ENCODE measurements at places on chromosomes 1 and 21.
A peak's percentile ranks its signal among the peaks of the same experiment; 100 is the strongest.

DNA sequence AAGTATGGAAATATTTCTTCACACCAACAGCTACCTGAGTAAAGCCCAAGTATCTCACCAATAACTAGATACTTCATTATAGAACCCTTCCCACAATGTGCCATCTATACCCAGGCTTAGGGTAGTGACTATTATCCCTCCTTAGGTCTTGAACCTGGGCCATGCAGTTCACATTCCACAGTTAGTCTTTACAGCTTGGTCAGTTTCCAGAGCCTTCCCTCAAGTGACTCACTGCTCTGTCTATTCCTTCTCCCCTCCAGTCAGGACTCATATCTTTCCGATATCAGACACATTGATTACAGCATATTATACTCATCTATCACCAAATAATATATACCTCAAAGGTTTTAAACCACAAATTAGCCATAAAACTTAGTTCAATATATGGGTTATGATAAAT is 23.6 kb downstream of the VAMP4 start:
- no peak for DNase-seq

DNA sequence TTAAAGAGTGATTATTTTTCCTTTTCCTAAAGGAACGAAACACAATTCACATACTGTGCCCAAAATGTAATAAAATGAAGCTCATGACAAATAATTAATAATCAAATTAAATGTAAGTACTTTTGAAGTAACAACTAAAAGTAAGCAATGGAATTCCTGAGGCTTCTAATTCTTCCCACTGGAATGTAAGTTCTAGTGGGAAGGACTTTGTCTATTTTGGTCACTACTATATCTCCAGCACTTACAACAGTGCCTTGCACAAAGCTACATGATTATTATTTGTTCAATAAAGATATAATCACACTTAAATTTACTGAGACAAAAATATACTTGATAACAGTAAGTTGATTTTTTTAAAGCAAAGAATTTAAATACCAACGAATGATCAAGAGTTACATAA is 128.8 kb downstream of the COQ8A start:
- no peak for DNase-seq

- peak; percentile 47 for DNase-seq
These were observed 1.0 kb downstream of the GALNT2 start for GRCh38 chr1:230067871-230068620.

DNA sequence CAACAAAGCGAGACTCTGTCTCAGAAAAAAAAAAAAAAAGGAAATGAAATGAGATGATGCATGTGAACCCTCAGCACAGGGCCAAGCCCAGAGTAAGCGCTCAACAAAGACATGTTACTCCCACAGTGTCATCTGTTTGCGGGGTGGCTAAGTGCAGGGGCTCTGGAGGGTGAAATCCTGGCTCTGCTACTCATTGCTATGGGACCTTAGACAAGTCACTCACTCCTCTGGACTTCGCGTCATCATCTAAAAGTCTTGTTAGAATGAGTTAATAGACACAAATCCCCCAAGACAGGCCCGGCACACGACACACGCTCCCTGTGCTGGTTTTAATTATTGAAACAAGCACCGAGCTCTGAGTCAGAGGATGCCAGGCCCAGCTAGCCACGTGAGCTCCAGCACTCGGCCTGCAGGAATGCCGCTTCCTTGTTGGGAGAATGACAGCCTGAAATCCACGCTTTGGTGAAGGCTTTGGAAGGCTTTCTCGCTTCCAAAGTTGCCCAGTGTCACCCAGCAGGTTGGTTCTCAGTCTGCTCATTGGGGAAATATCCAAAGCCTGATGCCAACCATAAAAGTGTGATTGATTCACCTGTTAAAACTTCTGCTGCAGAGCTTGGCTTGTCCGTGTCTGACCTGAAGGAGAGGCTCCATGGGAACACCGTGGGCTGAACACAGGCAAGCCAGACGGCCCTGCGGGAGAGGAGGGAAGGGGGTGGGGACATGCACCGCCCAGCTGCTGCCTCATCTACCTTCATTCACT is 36.7 kb upstream of the TARDBP start:
- DNase-seq, result peak; percentile 31

- DNase-seq, result no peak
These were observed 366.9 kb downstream of the TGFB2 start for GRCh38 chr1:218711884-218712674.

- no peak for DNase-seq
These were observed 54.2 kb upstream of the B3GALT2 start for GRCh38 chr1:193240609-193241008.

DNA sequence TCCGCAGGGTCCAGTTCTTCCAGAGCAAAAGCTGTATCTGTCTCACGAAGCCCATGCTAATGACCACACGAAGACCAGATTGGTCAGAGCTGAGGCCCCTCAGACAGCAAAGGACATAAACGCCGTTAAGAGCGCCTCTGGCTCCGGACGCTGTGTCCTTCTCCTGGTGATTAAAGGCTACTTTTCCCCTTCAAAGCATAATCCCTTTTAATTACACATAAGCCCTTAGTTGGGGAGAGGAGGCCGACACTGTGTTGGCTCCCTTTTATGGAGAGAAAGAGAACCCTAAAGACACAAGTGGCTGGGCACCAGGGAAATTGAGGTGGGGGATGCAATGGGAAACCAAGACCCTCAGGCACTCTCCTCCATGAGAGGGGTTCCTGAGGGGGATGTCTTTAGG is at the start of gene ABCA4:
ABCA4 (minus strand) TSS at position 158 of the 400 bp plus-strand sequence; CDS start at position 55, 103 bp downstream.
- DNase-seq, result no peak

GRCh38 chr1:222643606-222643937 is 25.7 kb downstream of the MIA3 start:
- DNase-seq, result no peak

DNA sequence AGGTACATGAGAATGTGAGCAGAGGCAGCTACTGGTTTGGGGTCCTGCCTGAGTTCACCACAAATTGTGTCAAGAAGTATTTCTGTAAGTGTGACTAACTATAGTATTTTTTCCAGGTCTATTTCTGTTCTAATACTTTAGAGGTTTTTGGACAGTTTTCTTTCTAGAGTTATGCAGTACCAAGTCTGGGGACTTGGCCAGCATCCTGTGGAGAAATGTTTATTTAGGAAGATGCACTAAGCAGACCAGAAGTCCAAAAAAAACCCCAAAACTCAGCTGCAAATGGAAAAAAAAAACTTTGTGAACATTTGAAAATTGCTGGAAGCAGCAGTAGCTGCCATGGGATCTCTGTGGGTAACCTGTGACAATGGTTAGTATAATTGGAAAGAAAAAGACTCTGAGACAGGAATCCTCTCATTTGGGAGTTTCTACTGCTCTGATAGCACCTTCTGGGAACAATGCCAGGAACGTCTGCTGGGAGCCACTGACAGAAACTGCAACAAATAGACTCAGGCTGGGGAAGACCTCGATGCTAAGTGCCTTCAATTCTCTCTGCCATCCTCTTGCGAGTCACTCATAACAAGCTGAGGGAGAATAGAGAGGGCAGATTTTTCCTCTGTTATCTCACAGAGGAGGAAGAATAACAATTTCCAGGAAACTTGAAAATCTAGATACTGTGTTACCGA is 37.6 kb downstream of the OR10R2 start:
- DNase-seq, result no peak

GRCh38 chr1:16093611-16094010 is 20.2 kb upstream of the FAM131C start:
- DNase-seq, result no peak

All from T47D (cell line).